Aorta (tissue), 5 donors: ENCODE measurements at places on chromosomes 6 and 20. TPM values are rescaled to one million over a fixed set of nuclear protein-coding genes. Genes with fewer than 3 reads are reported as not detected.
A peak's percentile ranks its signal among the peaks of the same experiment; 100 is the strongest.

GRCh38 chr6:47162793-47163192 is 120.7 kb upstream of the ADGRF1 start:
- DNase-seq = no peak

DNA sequence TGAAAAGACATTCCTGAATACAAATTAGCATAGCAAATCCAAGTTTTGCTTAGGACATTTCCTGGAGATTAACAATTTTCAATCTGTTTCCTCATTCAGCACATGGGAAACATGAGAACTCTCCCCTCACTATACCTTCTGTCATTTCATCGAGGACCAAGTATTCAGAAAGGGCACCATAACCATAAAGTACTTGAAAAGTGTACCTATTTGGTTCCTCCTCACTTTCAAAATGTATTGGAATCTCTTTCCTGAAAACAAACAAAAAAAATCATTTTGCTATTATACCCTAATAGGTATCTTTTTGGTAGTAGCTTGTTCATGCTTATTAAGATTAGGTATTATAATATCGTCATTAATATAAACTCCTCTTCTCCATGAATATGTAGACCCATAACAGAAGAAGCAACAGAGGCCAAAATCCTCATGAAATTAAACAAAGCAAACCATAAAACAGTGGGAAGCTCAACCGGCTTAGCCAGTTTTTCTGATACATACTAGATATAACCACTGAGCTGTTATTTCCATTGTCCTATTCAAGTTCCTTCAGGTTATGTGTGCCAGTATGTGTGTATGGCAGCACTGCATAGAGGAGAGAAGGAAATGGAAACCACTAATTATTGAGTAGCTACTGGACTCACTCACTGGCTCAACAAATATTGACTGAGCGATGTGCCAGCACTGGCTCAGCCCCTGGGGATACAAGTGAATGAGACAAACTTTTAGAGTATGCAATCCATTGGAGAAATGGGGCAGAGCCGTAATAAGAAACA is 274.0 kb downstream of the MAFB start:
- DNase-seq = no peak

The EYA2 gene
- 10.9 TPM for total RNA-seq

GRCh38 chr6:11854408-11855165 is 76.0 kb upstream of the ADTRP start:
- no peak for DNase-seq

DNA sequence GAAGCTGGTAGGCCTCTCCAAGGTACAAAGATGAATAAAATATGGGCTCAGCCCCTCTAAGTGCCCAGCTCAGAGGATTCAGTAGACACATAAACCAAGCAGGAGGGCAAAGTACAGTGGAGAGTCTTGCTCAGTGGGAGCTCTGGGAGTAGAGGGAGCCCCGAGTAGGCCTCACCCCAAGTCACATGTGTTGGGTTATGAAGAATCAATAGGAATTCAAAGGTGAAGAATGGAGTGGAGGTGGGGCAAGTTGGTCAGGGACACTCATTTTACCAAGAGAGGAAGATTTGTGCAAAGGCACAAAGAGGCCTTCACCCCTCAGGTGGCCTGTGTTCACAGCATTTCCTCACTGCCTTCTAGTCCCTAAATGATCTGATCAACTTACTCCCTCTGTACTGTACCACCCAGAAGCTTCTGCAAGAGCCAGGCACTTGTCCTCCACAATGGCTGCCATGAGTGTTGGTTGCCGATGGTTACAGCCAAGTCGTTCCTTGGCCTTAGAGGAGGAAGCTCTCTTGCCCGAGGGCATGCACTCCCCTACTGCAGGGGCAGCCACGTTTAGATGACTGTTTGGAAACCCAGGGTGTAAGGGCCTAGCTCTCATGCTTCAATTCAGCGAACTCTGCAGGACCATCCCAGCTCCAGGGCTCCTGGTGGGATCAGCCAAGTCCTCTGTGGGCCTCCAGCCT is 6.7 kb upstream of the CDKN1A start:
- DNase-seq = no peak

The DZANK1 gene
- total RNA-seq = 2.5 TPM

- no peak for DNase-seq
Measured at GRCh38 chr20:40223810-40224209, 465.2 kb downstream of the MAFB start.

DNA sequence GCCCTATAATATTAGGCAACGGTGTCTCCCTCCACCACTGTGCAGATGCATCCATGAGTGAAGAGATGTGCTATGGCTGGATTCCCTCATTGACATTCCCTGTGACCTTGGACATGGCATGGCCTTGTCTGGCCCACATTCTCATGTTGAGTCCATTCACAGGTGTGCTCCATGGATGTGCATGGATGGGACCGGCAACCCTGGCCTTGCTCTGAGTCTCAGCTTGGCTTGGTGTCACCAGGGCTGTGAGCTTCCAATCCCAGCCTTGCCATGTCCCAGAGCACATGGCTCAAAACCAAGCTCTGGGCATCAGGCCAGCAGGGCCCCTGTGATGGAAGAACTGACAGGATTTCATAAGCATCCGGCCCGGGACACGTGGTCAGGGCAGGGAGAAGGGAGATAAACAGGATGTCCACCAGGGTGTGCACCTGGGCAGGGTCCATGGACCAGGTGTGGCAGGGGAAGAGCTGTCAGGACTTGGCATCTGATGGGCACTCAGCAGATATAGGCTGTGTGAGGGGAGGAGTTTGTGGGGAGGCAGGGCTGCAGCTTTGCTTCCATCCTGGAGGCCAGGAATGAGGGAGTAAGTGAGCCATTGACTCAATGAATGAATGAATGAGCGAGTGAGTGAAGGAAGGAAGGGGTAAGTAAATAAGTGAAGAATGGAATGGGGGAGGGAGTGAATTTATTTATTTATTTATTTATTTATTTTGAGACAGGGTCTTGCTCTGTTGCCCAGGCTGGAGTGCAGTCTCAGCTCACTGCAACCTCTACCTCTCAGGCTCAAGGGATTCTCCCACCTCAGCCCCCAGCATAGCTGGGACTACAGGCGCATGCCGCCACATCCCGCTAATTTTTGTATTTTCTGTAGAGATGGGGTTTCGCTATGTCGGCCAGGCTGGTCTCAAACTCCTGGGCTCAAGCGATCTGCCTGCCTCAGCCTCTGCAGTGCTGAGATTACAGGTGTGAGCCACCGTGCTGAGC is 15.7 kb downstream of the NRSN2 start:
- peak; percentile 90 for DNase-seq

The SRMS gene
- total RNA-seq = not detected

DNA sequence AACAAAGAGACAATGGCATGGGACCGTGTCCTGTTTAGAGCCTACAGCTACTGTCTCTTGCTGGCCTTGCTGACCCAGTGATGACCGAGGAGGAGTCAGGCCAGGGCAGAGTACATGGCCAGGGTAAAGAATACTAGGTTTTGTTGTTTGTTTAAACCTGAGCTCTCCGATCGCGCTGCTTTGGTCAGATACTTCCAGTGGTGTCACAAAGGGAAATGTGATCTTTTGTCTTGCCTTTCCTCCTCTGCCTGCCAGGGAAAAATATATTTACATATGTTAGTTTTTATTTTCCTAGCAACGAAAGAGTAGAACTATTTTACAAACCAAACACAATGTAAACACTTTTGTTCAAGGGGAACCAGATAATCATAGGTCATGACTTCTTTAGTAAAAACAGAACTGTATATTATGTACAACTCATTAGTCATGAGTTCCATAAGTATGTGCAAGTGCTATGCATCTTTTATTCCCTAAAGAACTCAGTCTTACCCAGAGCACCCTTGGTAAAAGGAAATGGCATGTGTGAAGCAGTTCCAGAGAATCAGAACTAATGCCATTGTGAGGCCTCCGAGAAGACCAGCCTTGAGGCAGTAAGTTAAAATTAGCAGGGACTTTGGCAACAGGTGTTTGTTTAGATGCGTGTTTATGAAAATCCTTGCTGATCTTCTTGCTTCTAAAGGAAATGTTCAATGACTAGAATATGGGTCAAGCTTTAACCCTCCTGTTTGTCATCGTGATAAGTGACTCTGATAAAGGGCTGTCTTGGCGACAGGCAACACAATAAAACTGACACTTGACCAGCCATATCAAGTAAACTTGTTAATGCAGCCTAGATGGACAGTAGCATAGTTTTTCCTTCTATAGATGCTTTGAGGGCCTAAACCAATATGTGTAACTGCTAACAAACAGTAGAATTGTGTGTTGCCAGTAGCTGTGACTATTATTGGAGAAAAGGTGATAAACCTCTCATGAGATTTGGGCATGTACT is 204.6 kb downstream of the NKAIN2 start:
- DNase-seq = no peak

- peak; percentile 74 for DNase-seq
Measured at GRCh38 chr6:1686117-1687098, 76.7 kb downstream of the FOXC1 start.

The USP49 gene
- total RNA-seq = 5.3 TPM

The ENPP1 gene
- total RNA-seq = 35.2 TPM

GRCh38 chr6:137407816-137408215 is 86.4 kb downstream of the OLIG3 start:
- DNase-seq = no peak

The CLVS2 gene
- total RNA-seq = 0.03 TPM
